ENCODE measurements at places on chromosomes 5 and 9. TPM values are rescaled to one million over a fixed set of nuclear protein-coding genes. Genes with fewer than 3 reads are reported as not detected.

- DNase-seq = no peak
Observed at GRCh38 chr5:103126557-103126956, 6.5 kb downstream of the PPIP5K2 start.

- DNase-seq = no peak
Observed at GRCh38 chr9:136582977-136583735, 37.3 kb upstream of the NOTCH1 start.

- DNase-seq = no peak
Observed at GRCh38 chr5:4703931-4704458, 436.1 kb upstream of the ADAMTS16 start.

The GPX3 gene
- 1,874 TPM for total RNA-seq

The HMHB1 gene
- total RNA-seq = not detected

The PTGR1 gene
- total RNA-seq = 34.4 TPM

The TERT gene
- total RNA-seq = not detected
